ENCODE measurements at places on chromosomes 5 and 9.

DNA sequence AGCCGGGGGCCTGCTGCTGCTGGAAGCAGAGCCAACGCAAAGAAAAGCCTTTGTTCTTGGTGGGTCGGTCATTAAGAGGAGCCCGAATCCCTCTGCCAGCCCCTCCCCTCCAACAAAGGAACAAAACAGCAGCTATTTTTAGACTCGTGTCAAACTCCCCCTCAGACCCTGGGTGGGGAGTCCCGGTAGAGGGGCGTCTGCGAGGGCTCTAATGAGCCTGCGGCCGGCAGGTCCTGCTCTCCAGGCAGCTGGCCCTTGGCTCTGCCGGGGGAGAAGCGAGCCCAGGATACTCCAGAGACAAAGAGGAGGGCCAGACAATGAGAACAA, 114.0 kb downstream of the LHX2 start:
- no peak for DNase-seq

- no peak for DNase-seq
These were observed 280.6 kb downstream of the EBF1 start for GRCh38 chr5:158819095-158819494.

- no peak for DNase-seq
These were observed 18.1 kb upstream of the UBE2QL1 start for GRCh38 chr5:6430418-6431028.

GRCh38 chr5:142530904-142531303, 155.0 kb downstream of the FGF1 start:
- DNase-seq, result no peak

DNA sequence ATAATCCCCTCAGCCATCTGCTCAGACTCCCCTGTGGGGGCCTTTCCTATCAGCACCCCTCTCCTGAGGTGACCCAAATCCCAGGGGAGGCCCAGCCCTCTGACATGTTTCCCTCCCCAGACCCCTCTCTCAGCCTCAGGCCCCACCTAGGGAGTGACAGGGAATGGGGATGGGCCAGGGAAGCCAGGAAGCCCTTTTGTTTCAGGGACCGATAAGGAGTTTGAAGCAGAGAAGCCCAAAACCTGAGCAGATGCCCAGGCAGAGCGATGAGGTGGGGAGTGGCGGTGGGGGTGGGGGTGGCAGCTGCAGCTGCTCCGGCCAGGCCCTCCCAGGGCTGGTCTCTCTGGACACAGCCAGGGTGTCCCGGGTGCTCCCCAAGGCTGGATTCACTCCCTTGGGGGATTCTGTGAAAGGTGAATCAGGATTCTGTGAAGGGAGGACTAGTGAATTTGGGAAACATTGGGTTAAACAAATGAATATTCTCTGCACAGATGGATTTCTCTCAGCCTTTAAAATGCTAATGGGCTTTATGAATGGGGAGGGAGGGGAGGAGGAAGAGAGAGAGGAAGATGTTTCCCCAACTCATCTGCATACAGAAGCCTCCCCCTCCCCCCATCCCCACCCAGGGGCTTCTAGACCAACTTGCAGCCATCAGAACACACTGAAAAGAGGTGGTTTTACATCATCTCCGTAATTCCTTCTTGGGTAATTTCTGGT, 17.4 kb downstream of the AKNA start:
- DNase-seq, result no peak

- DNase-seq, result no peak
These were observed 92.8 kb downstream of the ADCY2 start for GRCh38 chr5:7488734-7489133.

DNA sequence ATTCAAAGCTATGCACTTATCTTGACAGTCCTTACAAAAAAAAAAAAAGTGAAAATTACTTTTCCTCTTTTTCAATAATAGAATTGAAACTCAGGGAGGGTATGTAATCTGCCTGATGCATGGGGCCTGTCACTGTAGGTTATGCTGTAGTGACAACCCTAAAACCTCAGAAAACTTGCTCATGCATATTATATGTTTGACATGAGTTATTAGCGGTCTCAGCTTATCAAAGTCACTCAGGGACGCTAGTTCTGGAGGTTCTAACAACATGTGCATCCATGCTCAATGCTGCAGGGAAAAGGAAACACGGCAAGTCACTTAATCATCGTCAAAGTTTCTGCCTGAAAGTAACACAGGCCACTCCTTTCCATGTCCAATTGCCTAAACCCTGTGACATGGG, 78.4 kb upstream of the TMEM252 start:
- no peak for DNase-seq

DNA sequence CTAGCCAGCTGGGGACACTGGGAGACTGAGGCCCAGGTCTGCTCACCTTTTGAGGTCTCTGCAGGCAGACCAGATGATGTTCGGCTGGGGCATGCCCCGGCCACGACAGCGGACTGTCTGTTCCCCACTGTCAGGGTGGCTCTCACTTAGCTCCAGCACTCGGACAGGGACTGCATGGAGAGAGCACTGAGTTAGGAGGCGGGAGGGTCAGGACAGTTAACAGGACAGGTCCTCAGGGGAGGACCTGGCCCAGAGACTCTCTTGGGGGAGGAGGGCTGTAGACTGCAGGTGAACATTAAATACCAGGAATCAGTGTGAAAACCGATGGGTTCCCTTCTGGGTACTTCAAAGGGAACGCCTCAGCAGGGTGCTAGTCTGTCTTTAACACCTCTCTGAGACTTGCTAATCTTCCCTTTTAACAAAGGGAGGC, 25.1 kb downstream of the PDGFRB start:
- no peak for DNase-seq

DNA sequence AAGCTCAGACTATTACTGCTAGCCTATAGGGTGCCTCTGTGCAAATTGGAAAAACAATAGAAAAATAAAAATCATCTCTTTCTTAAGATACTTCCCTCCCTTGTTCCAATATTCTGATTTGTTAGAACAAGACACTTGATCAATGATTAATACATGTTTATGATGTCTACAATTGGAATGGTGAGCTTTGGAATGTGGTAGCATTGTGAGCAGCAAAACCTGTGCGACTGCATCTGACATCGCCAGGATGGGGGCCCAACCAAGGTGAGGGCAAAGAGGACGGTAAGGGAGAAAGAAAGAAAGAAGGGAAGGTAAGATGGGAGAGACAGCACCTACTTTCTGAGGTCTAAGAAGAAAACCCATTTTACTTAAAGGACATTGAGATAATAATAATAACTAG, 183.0 kb upstream of the TRIM32 start:
- peak; percentile 11 for DNase-seq

DNA sequence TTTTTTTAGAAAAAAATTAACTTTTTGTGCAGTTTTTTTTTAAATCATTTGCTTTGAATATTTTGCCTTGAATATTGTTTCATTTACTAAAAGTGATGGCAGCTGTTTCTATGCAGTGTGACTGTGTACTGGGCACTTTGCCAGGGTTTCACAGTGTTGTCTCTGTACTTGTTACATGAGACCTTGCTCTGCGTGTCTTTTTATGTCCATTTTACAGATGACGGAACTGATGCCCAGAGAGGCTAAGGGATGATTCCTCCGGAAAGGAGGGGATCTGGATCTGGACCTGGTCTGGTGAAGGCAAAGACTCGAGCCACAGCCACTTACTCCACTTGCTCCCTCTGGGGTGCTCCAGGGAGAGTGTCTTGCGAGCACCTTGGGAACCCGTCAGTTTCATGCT, 124.8 kb upstream of the PTCH1 start:
- no peak for DNase-seq

DNA sequence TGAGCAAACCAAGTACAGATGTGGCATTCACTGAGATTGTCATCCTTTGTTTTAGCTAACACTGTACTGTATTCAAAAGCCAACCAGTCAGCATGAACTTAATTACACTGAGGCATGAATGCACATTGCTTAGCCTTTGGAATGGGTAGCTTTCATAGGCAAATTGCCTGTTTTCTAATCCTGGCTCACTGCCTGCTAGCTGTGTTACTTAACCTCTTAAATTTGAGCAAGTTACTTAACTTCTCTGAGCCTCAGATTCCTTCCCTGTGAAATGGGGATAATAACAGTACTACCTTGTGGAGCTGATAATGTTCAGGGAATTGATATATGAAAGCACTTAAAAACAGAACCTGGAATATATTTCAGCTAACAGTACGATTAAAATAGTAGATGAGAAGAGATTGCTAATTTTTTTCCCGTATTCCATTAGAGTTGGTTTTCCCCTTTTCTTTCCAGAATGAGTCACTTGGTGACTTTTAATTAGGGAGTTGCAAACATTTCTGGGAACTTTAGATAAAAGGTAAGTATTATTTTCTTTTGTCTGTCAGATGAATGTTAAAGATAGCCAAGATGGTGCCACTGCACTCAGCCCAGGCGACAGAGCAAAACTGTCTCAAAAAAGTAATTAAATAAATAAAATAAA, 43.9 kb downstream of the ARRDC3 start:
- DNase-seq, result no peak

GRCh38 chr9:136399176-136400037, 563 bp downstream of the SNAPC4 start:
- DNase-seq, result peak; percentile 13

DNA sequence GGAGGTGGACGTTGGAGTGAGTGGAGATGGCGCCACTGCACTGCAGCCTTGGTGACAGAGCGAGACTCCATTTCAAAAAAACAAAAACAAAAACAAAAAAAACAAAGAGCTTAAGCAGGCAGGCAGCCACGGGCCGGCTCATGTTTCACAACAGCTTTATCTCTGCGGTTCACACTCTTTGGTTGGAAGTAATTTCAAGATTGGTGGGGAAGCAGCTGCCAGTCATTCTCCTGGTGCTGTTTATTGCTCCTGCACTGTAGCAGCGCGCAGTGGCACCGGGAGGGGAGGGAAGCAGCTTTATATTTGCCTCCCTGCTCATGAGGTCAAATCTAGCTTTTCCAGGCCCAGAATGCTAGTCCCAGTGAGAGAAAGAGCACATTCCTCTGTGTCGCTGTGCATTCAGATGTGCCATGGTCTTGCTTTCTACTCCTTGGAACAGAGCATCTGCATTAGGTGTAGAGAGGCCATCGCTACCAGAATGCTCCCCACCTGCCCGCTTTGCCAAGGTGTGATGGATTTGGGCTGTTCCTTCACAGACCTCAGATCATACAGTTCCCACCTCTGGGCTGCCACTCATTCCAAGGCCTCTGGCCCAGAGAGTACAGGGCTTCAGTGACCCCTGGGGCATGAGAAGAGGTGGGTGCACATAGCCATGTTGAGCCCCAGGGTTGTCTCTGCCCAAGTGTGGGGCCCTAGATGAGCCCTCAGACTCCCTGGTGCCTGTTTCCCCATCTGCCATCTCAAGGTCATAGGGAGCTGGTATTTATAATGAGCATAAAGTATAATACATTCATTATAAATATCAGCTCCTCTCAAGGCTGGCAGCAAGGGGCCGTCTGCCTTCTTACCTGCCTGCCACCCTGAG, 270.4 kb downstream of the MED10 start:
- no peak for DNase-seq

DNA sequence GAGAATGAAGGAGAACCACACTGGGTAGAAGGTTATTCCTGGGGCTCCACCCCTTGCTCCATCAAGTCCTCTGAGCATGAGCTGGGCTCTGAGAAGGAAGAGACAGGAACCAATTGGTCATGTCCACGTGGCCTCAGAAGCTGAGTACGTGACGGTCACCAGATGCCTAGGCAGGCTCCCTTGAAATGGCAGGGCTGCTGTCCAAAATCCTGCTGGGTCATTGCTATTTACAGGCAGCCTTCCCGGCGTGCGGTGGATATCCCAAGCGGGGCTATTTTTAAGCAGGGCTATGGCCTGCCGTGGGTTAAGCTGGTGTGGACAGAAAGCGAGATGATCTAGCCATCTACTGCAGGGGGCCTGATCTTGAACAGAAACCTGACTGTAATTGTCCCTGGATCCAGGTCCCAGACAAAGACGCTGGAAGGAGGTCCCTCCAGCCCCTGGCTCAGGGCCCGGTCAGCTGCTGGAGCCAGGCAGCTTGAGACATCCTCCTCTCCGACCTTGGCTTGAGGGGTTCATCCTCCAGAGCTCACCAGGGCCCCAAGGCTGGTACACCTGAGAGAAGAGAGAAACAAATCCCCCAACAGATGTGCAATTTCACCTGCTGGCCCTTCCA, 550 bp upstream of the CKMT2 start:
- no peak for DNase-seq

GRCh38 chr5:139399501-139400121, 4.3 kb downstream of the SPATA24 start:
- DNase-seq, result no peak

GRCh38 chr9:103889989-103890388, 204.1 kb upstream of the SMC2 start:
- no peak for DNase-seq

- DNase-seq, result no peak
These were observed 659.2 kb upstream of the CHD1 start for GRCh38 chr5:99587983-99588382.

DNA sequence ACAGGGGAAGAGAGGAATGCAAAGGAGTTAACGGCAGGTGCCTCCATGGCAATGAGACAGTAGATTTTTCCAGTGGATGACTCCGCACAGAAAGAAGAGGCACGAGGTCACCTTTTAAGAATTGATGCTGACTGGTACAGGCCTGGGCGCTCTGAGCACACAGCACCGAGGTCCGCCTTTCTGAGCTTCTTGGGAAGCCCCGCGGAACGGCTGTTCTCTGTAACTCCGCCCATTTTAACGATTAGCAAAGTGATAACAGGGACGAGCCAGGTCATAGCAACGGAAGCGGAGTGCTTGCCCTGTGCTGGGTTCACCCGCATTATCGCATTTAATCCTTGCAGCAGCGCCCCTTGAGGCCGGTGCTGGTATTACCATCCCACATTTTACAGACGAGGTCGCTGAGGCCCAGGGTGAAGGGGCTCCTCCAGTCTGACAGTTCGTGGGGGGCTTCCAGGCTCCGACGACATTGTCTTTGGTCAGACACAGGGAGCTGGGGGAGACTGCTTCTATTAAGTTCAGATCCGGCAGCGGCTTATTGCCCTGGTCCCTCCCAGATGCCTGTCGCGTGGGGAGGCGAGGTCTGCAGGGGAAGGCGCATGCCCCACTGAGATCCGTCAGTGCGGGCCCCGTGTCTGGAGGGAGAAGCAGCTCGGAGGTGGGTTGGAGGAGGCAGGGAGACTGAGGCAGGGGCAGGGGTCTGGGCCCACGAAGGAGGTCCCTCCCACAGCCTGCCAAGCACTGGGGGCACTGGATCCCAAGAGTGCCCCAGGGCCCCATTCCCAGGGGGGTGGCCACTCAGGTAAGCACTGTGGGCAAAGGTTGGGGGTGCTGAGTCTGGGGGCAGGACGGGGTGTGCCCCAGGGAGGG, 22.3 kb upstream of the HMCN2 start:
- DNase-seq, result peak; percentile 83
